ENCODE measurements at places on chromosomes 3 and 15.

DNA sequence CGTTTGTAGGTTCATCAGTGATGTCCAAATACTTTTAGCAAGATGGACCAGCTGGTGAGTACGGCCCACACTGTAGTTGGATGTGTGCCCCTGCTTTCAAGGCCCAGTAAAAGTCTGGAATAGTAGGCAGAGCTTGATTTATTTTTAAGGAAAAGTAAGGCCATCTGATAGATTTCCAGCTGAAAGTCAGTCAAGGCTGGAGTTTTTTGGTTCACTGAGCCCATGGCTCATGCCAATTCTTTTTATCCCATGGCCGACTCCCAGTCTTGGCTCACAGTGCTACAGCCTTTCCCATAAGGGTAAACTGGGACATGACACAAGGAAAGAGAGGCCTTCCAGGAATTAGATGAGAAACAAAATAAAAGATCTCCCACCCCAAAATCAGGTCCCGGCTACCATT is 13.5 kb downstream of the CCDC80 start:
- DNase-seq = no peak

- no peak for DNase-seq
These were observed 8.0 kb downstream of the FBLN2 start for GRCh38 chr3:13556917-13557316.

DNA sequence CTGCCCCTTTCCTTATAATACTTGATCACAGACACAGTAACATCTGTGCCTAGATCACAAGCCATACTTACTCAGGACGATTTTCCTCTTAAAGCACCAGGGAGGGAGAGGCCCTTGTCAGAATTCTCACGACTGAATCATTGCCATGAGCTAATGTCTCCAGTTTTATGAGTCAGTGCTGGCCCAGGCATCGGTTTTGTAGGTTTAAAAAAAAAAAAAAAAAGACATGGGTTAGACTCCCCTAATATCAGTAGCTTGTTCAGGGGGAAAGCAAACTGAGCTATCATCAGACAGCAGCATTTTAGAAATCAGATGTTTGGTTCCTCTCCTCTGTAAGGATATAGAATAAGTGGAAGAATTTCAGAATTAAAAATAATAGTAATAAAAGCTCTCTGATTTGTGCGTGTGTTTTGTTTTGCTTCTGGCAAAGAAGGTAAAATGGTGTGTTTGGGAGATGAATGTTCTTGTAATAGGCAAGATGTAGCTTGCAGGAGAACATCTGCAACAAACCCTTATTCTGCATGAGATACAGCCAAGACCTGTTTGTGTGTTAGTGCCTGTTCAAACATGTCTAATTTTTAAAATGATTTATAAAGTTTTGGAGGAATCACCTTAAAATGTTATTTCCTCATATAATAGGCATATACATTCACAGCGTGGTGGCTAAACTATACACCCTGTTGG is 193.6 kb downstream of the TP63 start:
- DNase-seq = no peak

DNA sequence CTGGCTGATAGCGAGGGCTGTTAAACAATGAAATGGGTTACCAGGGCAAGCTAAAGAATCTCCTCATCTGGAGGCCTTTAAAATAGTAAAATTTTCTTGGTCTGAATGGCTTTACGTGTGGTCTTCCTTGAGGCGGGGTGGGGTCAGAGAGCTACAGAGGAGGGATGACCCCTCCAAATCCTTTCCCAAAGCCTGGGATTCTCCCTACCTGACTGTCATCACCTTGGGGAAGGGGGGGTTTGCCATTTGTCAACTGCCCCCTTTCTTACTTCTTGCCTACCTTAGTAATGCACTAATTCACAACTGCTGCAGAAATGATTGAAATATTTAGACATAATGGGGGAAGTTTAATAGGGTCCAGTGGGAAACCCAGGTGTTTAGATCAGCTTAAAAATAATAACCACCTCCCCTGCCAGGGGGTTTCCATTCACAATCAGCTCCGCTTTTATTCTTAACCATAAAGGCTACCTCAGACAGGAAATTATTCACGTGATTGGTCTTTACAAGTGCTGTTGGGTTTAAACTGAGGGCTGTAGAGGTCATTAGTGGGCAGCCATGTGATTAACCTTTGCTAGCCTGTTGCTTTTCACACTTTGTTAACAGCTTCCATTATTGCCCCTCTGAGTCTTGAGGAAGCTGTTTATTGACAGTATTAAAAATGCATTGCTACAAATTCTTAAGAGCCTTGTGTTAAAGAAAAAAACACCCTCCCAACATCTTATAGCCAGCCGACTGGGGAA is 276.5 kb upstream of the ATP11B start:
- DNase-seq = no peak

Data from Right ventricle myocardium inferior (tissue), 1 donor.